Sigmoid colon (tissue), 7 donors: ENCODE measurements at places on chromosomes 4 and X. TPM values are rescaled to one million over a fixed set of nuclear protein-coding genes. Genes with fewer than 3 reads are reported as not detected.

Gene IL1RAPL1
- total RNA-seq: 2.5 TPM

Gene SHROOM4
- total RNA-seq: 4.8 TPM

Gene GABRG1
- under 0.01 TPM for total RNA-seq

Gene CSAG3
- not detected for total RNA-seq

Gene SEC31A
- 197 TPM for total RNA-seq

GRCh38 chrX:40120838-40121580 is 23.3 kb upstream of the BCOR start:
- no peak for DNase-seq

DNA sequence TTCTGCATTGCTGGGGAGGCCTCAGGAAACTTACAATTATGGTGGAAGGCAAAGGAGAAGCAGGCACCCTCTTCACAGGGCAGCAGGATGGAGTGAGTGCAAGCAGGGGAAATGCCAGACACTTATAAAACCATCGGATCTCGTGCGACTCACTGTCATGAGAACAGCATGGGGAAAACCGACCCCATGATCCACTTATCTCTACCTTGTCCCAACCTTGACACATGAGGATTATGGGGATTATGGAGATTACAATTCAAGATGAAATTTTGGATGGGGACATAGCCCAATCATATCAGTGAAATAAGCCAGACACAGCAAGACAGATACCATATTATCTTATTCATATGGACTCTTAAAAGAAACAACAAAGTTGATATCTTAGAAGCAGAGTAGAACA is 134.9 kb downstream of the C4orf33 start:
- no peak for DNase-seq

- DNase-seq: no peak
Observed at GRCh38 chr4:168822481-168822880, 187.6 kb downstream of the CBR4 start.

DNA sequence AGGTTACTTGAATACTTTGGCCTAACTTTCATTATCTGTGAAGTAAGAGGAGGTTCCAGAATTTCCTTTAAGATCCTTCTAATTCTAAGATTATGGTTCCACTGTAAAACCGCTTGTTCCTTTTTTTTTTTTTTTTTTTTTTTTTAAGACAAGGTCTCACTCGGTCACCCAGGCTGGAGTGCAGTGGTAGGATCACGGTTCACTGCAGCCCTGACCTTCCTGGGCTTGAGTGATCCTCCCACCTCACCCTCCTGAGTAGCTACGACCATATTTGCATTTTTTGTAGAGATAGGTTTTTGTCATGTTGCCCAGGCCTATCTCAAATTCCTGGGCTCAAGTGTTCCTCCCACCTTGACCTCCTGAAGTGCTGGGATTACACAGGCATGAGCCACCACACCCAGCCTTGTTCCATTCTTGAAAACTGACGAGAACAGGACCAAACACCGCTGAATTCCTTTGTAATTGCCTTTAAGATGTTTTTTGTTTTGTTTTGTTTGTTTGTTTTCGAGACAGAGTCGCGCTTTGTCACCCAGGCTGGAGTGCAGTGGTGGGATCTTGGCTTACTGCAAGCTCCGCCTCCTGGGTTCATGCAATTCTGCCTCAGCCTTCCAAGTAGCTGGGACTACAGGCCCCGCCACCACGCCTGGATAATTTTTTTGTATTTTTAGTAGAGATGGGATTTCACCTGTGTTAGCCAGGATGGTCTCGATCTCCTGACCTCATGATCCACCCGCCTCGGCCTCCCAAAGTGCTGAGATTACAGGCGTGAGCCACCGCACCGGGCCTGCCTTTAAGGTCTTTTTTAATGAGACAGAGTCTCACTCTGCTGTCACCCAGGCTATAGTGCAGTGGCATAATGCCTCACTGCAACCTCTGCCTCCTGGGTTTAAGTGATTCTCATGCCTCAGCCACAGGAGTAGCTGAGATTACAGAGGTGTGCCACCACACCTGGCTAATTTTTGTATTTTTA is 6.8 kb downstream of the PDS5A start:
- no peak for DNase-seq

- DNase-seq: no peak
Observed at GRCh38 chrX:132226169-132226568, 6.9 kb upstream of the RAP2C start.

- no peak for DNase-seq
Observed at GRCh38 chrX:21529771-21530170, 128.4 kb downstream of the KLHL34 start.

DNA sequence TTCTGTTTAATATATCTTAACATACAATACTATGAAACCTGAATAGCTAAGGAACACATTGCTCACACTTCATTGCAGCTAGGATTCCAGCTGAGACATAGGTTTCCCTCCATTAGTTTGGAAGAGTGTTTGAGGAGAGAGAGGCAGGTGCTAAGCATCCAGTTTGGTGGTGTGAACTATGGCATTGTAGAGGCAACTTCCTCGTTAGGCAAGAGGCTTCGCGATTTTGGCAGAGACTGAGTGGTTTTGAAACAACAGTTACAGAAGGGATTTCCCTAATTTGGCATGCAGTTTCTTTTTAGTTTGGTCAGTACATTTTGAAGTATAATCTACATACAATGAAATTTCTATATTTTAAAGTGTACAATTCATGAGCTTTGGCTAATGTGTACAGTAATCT is 117.1 kb upstream of the BMP3 start:
- DNase-seq: no peak

- DNase-seq: no peak
Observed at GRCh38 chrX:121635141-121635540, 587.7 kb downstream of the GLUD2 start.

GRCh38 chrX:9414416-9414815 is 50.4 kb upstream of the TBL1X start:
- DNase-seq: no peak

- DNase-seq: no peak
Observed at GRCh38 chrX:152637649-152638442, at the start of gene GABRQ. Gene GABRQ, plus strand, starts transcription at chrX:152637895. Its CDS starts 308 bp downstream, at chrX:152638203.
